NCI-H1105 (cell line): ENCODE measurements at places on chromosomes 2 and 18.
A peak's percentile ranks its signal among the peaks of the same experiment; 100 is the strongest.

GRCh38 chr18:36096955-36097354, 29.6 kb upstream of the RPRD1A start:
- DNase-seq = no peak

DNA sequence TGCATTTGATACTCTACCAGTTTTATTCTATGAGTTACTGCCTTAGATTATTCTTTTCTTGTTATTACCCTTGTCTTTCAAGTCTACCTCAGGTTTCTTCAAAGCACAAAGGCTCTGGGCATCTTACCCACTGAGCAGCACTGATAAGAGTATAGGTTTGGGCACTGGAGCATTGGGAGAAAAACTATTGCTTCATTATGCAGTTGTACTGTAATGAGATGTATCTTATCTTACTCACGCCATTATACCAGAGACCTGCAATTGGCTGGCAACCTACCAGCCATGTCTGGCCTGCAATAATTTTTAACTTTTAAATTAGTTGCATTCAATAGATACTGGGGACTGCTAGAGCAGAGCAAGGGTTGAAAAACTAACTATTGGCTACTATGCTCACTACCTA, 18.9 kb upstream of the SRBD1 start:
- no peak for DNase-seq

DNA sequence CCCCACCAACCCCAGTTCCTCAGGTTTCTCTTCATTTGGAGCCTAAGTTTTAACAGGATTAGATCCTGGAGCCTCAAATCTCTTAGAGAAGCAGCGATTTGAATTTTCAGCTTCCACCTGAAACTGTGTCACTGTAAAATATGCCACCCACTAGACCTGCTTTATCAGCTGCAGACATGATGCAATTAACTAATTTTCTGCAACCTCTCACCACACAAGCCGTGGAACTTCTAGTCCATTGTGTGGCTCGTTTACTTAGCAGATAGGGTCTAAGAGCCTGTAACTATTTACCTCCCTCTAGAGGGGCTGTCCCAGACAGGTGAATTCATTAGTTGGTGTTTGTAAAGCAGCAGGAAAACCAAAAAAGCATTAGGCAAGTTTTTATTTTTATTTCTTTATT, 31.6 kb upstream of the FZD5 start:
- DNase-seq = peak; percentile 29

DNA sequence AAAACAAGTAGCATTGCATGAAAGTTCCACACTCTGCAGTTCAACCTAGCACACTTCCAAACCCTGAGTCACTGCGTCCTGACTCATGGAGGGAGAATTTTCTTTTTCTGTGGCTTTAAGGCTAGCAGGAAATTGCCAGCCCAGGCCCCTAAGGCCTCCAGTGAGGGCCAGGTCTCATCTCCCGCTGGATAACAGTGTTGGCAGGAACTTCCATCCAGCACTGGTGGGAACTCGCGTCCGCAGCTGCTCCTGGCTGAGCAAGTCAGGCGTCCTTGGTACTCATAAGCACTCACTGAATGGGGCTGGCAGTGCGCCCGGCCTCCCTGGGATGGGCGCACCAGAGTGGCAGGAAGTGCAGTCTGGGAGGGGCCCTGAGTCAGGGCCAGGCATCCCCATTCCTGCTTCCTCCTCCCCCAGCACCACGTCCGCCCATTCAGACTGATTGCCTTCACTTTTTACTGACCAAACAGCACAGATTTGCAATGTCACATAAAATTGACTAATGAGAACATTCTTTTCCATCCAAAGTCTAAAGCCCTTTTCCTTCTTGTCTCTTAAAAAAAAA, 14.3 kb downstream of the MALL start:
- peak; percentile 87 for DNase-seq

- DNase-seq = peak; percentile 36
Observed at GRCh38 chr2:197707316-197708213, 2.4 kb downstream of the MARS2 start.

DNA sequence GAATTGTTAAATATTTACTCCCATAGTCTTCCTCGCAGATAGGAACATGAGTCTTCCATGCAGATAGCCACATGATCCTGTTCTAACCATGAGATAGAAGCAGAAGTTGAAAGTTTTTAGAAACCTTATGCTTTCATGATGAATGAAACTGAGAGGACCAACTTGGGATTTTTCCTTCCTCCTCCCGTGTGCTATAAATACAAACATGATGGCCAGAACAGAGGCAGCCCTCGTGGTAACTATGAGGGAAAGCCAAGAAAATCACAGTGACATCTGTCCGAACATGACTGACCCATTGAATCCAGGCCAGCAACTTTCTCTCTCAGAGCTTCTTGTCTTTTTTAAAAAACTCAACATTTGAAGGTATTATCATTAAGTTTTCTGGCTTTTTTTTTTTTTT, 78.5 kb downstream of the ACAA2 start:
- no peak for DNase-seq

DNA sequence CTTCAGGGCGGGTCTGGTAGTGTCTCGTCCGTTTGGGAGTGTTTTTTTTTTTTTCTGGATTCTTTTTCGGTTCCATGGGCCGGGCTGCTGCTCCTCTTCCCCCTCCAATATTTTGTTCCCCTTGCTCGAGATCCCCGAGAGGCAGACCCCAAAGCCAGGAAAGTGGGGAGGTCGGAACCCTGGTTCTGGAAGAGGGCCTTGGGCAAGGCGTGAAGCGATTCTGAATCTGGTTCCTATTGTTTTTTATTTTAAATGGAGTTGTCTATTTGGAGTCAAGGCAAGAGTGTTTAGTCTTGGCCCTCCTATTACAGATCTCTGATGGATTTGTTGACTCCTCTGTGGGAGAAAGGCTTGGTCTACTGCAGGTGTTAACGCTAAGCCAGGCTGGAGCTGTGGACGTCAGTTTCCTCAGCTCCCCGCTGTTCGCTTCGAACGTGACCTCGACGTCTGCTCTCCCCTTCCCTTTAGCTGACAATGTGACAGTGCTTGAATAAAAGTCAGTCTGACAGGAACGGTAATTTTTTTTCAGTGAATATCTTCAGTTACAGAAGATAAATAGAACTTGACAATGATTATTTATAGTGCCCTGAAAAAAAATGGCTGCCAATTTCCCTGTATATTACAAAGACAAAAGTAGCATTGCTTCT, 683 bp upstream of the DNAJC27 start:
- DNase-seq = peak; percentile 8

DNA sequence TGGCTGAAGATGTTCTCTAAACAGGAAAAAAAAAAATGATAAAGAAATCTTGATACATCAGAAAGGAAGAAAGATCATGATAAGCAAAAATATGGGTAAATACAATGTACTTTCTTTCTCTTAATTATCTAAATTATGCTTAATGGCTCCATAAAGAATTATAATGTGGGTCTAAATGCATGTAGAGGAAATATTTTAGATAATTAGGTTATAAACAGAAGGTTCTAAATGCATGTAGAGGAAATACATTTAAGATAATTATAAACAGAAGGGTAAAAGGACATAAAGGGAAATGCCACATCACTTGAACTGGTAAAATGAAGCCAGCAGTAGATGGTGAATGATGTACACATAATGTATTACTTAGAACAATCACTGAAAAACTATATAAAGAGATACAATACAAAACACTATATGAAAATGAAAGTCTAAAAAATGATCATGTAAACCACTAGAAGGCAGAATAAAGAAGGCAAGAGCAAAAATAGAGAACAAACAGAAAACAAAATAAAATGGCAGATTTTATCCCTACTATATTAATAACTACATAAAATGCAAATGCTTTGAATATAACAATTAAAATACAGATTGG, 308.4 kb upstream of the CDH2 start:
- no peak for DNase-seq

GRCh38 chr2:42127425-42128424, 41.4 kb upstream of the EML4 start:
- no peak for DNase-seq

DNA sequence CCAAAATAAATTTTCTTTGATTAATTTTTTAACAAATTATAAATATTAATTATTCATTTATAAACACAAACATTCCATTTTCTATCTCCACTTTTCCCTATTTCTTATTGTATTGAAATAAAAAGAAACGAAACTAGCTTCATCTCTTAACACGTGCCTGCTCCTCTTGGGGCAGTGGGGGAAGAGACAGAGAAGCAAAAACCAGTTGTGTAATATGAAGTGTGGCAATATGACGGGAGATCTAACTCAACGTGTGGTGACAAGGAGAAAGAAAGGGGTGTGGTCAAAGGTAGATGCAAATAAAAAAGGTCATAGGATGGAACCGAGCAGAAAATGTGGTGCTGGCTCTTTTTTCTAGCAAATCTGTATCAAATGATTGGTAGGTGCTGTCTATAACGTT, 106.9 kb upstream of the SLC8A1 start:
- no peak for DNase-seq

- DNase-seq = no peak
Observed at GRCh38 chr2:168715849-168716248, 86.6 kb upstream of the NOSTRIN start.

GRCh38 chr2:119853777-119854399, 94.2 kb downstream of the PTPN4 start:
- DNase-seq = no peak

- no peak for DNase-seq
Observed at GRCh38 chr2:7044253-7045250, 127.3 kb downstream of the RNF144A start.

GRCh38 chr18:3612315-3612714, 162.3 kb downstream of the TGIF1 start:
- DNase-seq = no peak
